ENCODE measurements at places on chromosomes 12 and 14. TPM values are rescaled to one million over a fixed set of nuclear protein-coding genes. Genes with fewer than 3 reads are reported as not detected.
A peak's percentile ranks its signal among the peaks of the same experiment; 100 is the strongest.

POP5 gene
- 19.6 TPM for total RNA-seq

ENO2 gene
- total RNA-seq = 57.1 TPM

NTS gene
- 1.4 TPM for total RNA-seq

KLRF1 gene
- total RNA-seq = 0.33 TPM

STAC3 gene
- 1.2 TPM for total RNA-seq

GLS2 gene
- 0.24 TPM for total RNA-seq

CBX5 gene
- total RNA-seq = 56.2 TPM

KRT78 gene
- total RNA-seq = not detected

FOXG1 gene
- not detected for total RNA-seq

DHRS4 gene
- total RNA-seq = 15.4 TPM

FLRT2 gene
- 59.6 TPM for total RNA-seq

LIN7A gene
- total RNA-seq = 3.6 TPM

DNA sequence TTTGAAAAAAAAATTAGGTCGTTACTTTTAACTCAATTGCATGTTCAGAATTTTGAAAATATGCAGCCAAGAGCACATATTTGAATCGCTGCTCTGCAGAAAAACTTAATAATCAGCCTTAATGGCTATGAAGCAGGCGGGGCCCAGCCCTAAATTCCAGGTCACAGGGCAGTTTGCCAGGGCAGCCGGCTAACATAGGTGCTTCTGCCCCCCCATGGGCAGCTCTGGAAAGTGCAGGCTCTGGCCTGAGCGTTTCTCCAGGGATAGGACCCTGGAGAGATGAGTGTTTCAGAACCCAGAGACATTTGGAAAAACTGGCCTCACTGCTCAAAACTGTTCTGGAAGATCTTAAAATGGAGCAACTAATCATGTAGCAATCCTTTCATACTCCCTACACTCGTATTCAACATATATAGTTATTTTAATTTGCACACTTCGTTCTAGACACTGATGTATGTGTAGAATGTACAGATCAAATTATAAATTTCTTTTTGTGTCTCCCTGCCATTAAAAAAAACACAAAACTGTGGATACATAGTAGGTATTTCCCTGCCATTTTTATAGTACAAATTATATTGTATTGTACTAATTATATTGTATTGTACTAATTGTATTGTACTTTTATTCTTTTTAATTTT lies 26.0 kb upstream of the PTGR2 start:
- DNase-seq = peak; percentile 98

- DNase-seq = no peak
Measured at GRCh38 chr12:76633415-76633814, 73.8 kb upstream of the OSBPL8 start.

GRCh38 chr12:115404761-115405470 lies 720.9 kb upstream of the TBX3 start:
- no peak for DNase-seq

GRCh38 chr14:38994731-38995130 lies 108.3 kb downstream of the SEC23A start:
- DNase-seq = no peak

- peak; percentile 75 for DNase-seq
Measured at GRCh38 chr12:112163471-112163991, 38.2 kb downstream of the TRAFD1 start.

DNA sequence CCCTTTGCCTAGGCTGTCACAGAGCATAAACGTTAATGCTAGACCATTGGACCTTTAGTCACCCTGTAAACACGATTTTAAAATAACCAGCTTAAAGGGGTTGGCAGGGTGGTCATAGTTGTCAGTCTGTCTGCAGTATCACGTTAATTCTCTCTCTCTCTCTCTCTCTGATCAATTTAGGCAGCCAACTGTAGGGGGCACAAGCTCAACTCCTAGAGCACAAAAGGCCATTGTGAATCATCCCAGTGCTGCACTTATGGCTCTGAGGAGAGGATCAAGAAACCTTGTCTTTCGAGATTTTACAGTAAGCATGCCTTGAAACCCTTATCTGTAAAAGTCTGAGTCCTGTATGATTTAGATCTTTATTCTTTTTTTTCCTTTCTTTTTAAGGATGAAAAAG lies 97.1 kb downstream of the SCAF11 start:
- DNase-seq = no peak

DNA sequence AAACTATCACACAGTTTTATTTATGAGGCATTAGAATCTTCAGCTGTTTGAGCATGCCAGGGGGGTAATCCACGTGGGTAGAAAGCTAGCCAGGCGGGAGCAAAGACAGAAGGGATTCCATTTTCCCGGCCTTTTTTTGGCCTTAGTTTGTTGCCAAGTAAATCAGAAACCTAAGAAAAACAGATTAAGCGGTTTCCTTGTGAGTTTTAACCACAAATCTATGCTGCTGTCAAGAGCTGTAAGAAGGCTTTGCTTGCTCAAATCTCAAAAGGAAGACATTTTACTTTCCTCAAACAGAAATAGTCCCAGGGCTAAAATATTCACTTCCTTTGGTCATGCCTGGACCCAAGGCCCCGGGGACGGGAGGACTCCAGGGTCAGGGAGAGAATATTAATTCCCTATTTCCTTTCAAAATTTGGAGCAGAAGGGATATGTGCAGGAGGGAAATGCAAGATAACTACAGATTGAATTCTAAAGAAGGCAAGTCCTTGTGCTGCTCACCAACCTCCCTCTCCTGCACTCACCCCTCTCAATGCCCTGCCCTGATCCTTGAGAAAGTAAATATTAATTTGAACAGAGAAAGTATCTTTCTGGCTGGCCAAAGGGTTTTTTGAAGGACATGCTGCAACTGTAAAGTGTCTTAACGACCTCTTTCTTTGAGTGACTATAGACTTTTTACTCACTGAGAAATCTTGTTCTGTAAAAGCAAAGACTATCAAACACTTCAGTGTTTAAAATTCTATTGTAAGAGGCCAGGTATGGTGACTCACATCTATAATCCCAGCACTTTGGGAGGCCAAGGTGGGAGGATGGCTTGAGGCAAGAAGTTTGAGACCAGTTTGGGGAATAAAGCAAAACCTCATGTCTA lies 75.7 kb downstream of the HSD17B6 start:
- no peak for DNase-seq

- peak; percentile 74 for DNase-seq
Measured at GRCh38 chr14:99346470-99347080, 74.6 kb upstream of the BCL11B start.

DNA sequence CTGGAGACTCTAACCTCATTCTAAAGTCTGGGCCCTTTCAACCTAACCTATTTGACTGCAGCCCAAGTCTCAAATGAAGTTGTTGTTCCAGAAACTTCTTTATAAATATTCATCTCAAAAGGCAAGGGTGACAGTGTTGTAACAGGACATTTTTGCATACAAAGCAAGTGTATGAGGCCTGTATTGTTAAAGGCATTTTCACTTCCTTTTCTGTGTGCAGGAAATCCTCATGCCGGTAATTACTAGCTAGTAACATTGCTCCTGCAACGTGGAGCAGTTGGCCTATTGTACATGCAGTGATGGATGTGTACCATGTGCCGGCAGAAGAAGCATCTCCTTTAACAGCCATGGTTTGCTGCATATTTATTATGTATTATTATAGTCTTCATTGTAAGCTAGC lies 156.5 kb upstream of the RMST start:
- DNase-seq = no peak

Data from posterior vena cava (tissue), 2 donors.